ENCODE measurements at places on chromosomes 13 and 19. TPM values are rescaled to one million over a fixed set of nuclear protein-coding genes. Genes with fewer than 3 reads are reported as not detected.

RHPN2 gene
- total RNA-seq, result 49.6 TPM

CLEC17A gene
- total RNA-seq, result not detected

SIGLEC11 gene
- 0.09 TPM for total RNA-seq

RASIP1 gene
- total RNA-seq, result 0.45 TPM

OR7D2 gene
- total RNA-seq, result 0.02 TPM

OR7C1 gene
- total RNA-seq, result not detected

IL4I1 gene
- total RNA-seq, result 0.74 TPM

TEAD2 gene
- 17.3 TPM for total RNA-seq

KLK13 gene
- 0.15 TPM for total RNA-seq

YIPF2 gene
- total RNA-seq, result 21.9 TPM

SLAIN1 gene
- 0.58 TPM for total RNA-seq

GSX1 gene
- not detected for total RNA-seq

ZNF578 gene
- total RNA-seq, result not detected

HIF3A gene
- 0.13 TPM for total RNA-seq

SKA3 gene
- 13.9 TPM for total RNA-seq

ZNF160 gene
- 6.9 TPM for total RNA-seq

HRC gene
- 0.05 TPM for total RNA-seq

KLF1 gene
- total RNA-seq, result 0.05 TPM

PSG5 gene
- total RNA-seq, result 0.52 TPM

TBXA2R gene
- total RNA-seq, result 1.6 TPM

WASF3 gene
- total RNA-seq, result 0.12 TPM

SIGLECL1 gene
- total RNA-seq, result not detected

RETN gene
- total RNA-seq, result not detected

MLNR gene
- total RNA-seq, result 0.39 TPM

RNU6-9 gene
- total RNA-seq, result not detected

LCP1 gene
- total RNA-seq, result 0.07 TPM

GAMT gene
- 44.4 TPM for total RNA-seq

AXL gene
- total RNA-seq, result 94.1 TPM

CNN1 gene
- 0.44 TPM for total RNA-seq

ICAM3 gene
- total RNA-seq, result 7.8 TPM

CEACAM7 gene
- 0.10 TPM for total RNA-seq

TGDS gene
- total RNA-seq, result 7.6 TPM

ZNF766 gene
- 11.2 TPM for total RNA-seq

TMC4 gene
- total RNA-seq, result 0.77 TPM

ZFR2 gene
- total RNA-seq, result 0.17 TPM

ZNF546 gene
- 2.0 TPM for total RNA-seq

NLRP7 gene
- total RNA-seq, result 0.02 TPM

ZNF584 gene
- total RNA-seq, result 16.9 TPM

TMEM145 gene
- 3.0 TPM for total RNA-seq

ZNF99 gene
- total RNA-seq, result not detected

Measured in A549 treated with AZD2906 at 1 μM for 4 hours (cell line).